Lung (tissue), 17 donors: ENCODE measurements at places on chromosomes 16 and 17. TPM values are rescaled to one million over a fixed set of nuclear protein-coding genes. Genes with fewer than 3 reads are reported as not detected.
A peak's percentile ranks its signal among the peaks of the same experiment; 100 is the strongest.

DNA sequence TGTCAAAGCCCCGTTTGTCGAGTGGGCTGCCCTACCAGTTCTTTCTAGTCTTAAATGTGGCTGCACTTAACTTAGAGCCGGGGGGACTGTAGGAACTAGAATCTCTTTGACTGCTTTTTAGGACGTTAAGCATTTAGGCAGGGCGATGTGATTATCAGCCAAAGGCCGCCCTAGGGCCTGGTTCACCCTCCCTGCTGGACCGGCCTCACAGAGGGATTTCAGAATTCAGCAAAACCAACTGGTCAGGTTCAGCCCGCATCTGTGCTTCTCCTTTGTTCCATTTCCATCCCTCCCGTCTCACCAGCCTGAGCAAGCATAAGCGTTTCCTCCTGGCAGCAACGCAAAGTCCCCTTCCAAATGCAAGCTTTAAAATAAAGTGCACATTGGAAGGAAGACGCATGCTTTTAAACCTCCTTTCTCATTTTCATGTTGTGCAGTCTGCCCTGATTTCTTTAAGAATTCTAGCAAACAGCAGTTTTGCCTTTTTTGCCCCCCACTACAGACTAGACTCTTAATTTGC, 16.5 kb upstream of the NAT9 start:
- H3K27me3 ChIP-seq, result no peaks in the 10 kb centered on the region
- H3K4me3 ChIP-seq, result no peak overlapping the region
- H3K4me1 ChIP-seq, result no peaks in the 10 kb centered on the region
- no peak for DNase-seq
- peaks cover 5% of the 10 kb centered on the region for H3K36me3 ChIP-seq
- no peak overlapping the region for H3K27ac ChIP-seq

JPT1 gene
- 140 TPM for polyA plus RNA-seq

- H3K27me3 ChIP-seq, result no peaks in the 10 kb centered on the region
- H3K27ac ChIP-seq, result no peak overlapping the region
- no peaks in the 10 kb centered on the region for H3K4me1 ChIP-seq
These were observed 63.7 kb downstream of the CACNG1 start for GRCh38 chr17:67107811-67108775.

GRCh38 chr16:66698046-66698445, 1.5 kb upstream of the CMTM4 start:
- H3K4me3 ChIP-seq, result no peak overlapping the region
- no peak overlapping the region for H3K27ac ChIP-seq

DNA sequence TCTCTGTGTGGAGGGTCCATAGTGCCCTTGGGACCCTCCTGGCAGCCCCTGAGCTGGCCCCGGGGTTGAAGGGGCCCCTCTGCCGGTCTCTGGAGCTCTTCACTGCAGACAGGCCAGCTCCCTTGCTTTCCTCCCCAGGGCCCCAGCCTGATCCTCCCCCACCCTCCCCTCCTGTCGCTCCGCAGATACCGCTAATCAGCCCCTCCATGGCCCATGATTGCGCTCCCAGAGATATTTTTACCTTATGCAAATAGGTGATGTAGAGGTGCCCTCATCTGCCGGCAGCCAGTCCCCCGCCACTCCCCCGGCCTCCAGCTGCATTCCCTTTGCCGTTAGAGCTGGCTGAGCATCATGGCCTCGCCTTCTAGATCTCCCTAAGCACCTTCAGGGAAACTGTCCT, 9.2 kb downstream of the MMP15 start:
- peaks cover 9% of the 10 kb centered on the region for H3K4me1 ChIP-seq
- H3K27ac ChIP-seq, result no peak overlapping the region
- DNase-seq, result no peak

ANKRD40CL gene
- not detected for polyA plus RNA-seq

KRT28 gene
- not detected for polyA plus RNA-seq

DNA sequence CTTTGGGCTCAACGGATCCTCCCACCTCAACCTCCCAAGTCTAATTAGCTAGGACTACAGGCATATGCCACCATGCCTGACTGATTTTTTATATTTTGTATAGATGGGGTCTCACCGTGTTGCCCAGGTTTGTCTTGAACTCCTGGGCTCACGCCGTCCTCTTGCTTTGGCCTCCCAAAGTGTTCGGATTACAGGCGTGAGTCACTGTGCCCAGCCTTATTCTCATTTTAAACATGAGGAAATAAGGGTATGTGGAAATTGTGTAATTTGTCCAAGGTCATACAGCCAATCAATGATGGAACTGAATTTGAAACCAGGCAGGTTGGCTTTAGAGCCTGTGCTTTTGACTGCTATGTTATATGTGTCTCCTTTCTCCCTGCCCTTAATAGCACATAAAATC, 27.4 kb upstream of the AQP8 start:
- H3K4me3 ChIP-seq, result no peak overlapping the region
- no peaks in the 10 kb centered on the region for H3K36me3 ChIP-seq
- H3K27ac ChIP-seq, result no peak overlapping the region

- H3K27me3 ChIP-seq, result peaks cover 4% of the 10 kb centered on the region
- H3K27ac ChIP-seq, result peak within 1 kb of the TSS; percentile 52
These were observed at the start of gene MARVELD3 for GRCh38 chr16:71626018-71626857. Gene MARVELD3 (plus strand): TSS chr16:71626184. CDS start chr16:71626230, 46 bp downstream.

DNA sequence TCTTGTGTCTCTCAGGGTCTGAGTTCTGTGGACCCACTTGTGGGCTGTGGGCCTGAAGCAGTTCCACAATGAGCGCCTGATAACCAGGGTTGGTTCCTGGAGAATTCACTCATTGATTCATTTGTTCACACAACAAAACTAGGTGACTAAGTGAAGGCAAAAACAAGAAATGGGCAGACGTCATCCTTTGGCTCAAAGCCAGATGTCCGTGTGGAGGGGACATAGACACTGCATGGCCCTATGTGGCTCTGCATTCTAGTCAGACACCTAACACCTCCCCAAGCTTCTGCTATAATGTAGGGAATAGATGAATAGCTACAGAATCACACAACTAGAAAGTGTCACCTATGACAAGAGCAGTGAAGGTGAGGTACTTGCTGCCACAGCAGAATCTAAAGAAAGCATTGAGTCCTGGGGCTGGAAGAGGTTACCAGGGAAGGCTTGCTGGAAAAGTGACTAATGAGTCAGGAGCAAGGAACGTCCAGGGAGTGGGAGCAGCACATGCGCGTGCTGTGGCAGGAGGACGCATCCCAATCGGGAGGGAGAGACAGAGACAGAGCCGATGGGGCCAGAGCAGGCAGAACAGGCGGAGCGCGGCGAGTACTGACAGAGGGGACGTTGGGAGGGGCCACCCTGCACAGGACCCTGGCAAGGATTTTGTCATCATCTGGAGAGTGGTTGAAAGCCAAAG, 58.9 kb downstream of the CES1 start:
- no peak overlapping the region for H3K27ac ChIP-seq
- no peaks in the 10 kb centered on the region for H3K27me3 ChIP-seq
- peaks cover 20% of the 10 kb centered on the region for H3K36me3 ChIP-seq
- H3K4me3 ChIP-seq, result no peak overlapping the region
- DNase-seq, result no peak

GRCh38 chr16:85593494-85594221, 19.5 kb upstream of the GSE1 start:
- H3K4me3 ChIP-seq, result no peak overlapping the region
- H3K4me1 ChIP-seq, result peaks cover 5% of the 10 kb centered on the region
- H3K27me3 ChIP-seq, result no peaks in the 10 kb centered on the region
- no peak for DNase-seq
- no peak overlapping the region for H3K27ac ChIP-seq

CCL17 gene
- polyA plus RNA-seq, result 39.3 TPM

GRCh38 chr17:17723354-17724261, 42.4 kb downstream of the RAI1 start:
- peak; percentile 95 for DNase-seq
- H3K4me3 ChIP-seq, result peak overlapping the region; percentile 40
- no peak overlapping the region for H3K27ac ChIP-seq
- H3K36me3 ChIP-seq, result no peaks in the 10 kb centered on the region
- H3K4me1 ChIP-seq, result peaks cover 4% of the 10 kb centered on the region

- H3K27me3 ChIP-seq, result no peaks in the 10 kb centered on the region
- peaks cover 2% of the 10 kb centered on the region for H3K4me1 ChIP-seq
- H3K4me3 ChIP-seq, result no peak overlapping the region
- DNase-seq, result no peak
- H3K36me3 ChIP-seq, result no peaks in the 10 kb centered on the region
- no peak overlapping the region for H3K27ac ChIP-seq
These were observed 13.5 kb downstream of the ADORA2B start for GRCh38 chr17:15958484-15958854.

PRSS53 gene
- polyA plus RNA-seq, result 2.3 TPM

TBC1D3I gene
- 0.73 TPM for polyA plus RNA-seq
